ENCODE measurements at places on chromosomes 1 and 21. TPM values are rescaled to one million over a fixed set of nuclear protein-coding genes. Genes with fewer than 3 reads are reported as not detected.

DNA sequence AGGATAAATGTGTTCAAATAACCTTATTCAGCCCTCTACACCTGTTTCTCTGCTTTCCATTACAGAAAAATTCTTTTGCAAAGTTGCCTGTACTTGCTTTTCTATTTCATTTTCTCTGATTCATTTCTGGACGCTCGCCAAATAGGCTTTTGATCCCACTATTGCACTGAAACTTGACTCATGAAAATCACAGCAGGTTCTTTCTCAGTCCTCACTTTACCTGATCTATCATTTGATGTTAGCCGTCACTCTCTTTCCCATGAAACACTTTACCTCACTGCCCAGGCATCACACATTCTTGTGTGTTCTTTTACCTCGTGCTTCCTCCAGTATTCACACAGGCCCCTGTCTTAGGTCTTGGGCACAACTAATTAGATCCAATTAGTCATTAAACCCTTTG, 26.2 kb downstream of the HSPA13 start:
- DNase-seq: no peak

DNA sequence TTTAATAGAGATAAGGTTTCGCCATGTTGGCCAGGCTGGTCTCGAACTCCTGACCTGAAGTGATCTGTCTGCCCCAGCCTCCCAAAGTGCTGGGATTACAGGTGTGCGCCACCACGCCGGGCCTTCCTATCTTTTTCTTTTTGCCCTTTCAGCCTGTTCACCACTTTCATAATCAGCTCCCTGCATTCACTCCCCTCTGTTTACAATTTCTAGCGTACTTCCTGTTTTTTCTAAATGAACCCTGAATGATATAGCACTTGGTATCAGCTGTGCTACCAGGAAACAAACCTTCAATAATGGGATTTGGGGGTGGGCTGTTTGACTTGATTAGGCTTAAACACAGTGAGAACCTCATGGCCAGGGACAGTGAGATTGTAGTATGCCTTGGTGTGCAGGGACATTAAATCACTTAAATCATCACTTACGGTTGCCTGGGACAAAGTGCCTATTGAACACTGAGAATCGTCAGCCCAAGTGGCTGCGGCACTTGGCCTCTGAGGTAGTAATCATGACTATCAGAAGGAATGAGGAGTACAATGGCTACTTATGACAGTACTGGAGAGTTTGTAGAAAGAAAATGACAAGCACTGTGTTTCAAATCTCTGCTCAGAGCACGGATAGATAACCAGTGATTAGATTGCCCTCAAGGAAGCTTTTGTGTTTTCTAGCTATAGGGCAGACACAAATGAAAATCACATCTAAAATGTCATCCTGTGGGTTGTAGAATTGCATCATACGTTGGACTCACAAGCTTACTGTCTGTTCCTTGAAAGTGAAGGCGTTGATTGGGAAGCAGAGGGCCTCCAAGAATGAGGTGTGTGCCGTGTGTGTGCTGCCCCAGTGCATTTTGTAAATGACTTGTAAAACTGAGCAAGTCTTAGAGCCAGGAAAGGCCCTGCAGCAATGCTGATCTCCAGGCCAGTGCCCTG, 661.8 kb downstream of the MATN1 start:
- no peak for DNase-seq

DNA sequence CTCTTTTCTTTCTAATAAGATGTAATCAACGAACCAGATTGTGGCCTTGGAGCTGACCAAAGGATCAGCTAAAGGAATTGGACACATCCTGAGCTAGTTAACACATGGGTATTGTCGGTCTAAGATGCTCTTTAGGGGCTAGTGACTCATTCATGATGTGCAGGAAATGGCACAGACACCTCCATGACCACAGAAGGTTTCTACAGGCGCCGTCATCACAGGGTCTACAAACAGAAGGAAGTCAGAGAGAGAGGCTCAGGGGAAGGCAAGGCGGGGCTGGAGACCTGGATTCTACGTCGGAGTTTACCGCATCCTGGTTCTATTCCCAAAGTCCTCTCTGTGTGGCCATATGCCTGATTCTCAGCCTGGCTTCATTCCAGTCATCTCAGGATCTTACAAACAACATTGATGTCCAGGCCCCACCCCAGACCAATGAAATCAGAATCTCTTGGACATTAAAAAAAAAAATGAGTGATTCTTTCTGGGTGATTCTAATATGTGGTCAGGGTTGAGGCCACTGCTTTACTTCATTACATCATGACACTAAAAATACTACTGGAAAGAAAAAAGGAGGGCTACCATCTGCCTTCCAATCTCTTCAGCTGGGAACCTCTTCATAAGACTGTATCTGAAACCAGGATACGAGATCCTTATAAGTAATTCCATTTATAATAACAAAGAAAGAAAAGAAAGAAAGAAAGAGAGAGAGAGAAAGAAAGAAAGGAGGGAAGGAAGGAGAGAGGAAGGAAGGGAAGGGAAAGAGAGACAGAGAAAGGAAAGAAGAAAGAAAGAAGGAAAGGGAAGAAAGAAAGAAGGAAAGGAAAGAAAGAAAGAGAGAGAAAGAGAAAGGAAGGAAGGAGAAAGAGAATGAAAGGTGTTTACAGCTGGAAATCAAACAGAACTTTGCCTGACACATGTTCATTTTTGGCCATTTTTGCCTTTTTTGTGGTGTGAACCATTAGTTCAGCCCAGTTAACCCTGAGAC, 11.6 kb upstream of the KCNJ15 start:
- DNase-seq: no peak

- DNase-seq: no peak
These were observed 262.4 kb downstream of the HHIPL2 start for GRCh38 chr1:222285526-222285925.

GRCh38 chr21:36610935-36611334, 88.0 kb upstream of the SIM2 start:
- DNase-seq: no peak

GRCh38 chr1:2354511-2355372, 36.6 kb downstream of the MORN1 start:
- peak; percentile 31 for DNase-seq

DNA sequence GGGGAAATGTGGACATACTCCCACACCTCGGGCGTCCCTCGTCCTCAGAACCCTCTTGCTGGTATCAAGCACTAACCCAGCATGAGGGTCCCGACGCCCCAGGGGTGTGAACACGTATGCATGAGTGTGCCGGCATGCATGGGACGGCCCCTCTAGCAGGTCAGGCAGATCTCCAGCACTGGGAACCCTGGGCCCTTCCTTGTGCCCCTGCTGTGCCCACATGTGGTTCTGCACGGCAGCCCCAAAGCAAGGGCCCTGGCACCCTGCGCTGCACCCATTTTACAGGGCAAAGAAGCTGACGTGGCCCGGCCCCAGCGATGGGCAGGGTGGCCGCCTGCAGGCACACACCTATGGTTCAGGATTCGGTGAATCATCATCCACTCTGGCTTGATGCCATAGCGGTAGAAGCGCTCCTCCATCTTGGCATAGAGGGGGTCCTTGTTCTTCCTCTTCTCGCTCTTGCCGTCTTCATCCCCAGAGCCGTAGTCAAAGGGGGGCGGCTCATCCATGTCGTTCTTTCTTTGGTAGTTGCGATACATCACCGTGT, 34.2 kb downstream of the CHD5 start:
- no peak for DNase-seq

CDK11A gene
- 41.6 TPM for polyA plus RNA-seq

RGS8 gene
- not detected for polyA plus RNA-seq

FAM167B gene
- not detected for polyA plus RNA-seq

KCNA2 gene
- not detected for polyA plus RNA-seq
